Tibial nerve (tissue), 4 donors: ENCODE measurements at places on chromosomes 12 and 14.

DNA sequence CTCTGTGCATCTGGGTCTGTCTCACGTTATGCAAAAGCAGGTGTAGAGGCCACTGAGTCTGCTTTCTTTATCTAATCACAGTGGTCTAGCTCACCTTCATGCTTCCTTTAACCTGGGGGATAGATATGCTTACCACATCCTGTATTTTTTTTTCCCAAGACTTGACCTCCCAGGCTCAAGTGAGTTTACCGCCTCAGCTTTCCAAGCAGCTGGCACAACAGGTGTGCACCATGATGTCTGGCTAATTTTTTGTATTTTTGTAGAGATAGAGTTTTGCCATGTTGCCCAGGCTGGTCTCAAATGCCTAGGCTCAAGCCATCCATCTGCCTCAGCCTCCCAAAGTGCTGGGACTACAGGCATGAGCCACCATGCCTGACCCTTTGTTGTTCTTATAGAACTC is 236.0 kb downstream of the ATP23 start:
- H3K4me3 ChIP-seq = no peak overlapping the region
- no peak overlapping the region for H3K27ac ChIP-seq
- no peak for DNase-seq
- no peaks in the 10 kb centered on the region for H3K27me3 ChIP-seq

GRCh38 chr14:51276605-51277004 is 36.6 kb downstream of the TMX1 start:
- no peak for DNase-seq
- no peaks in the 10 kb centered on the region for H3K27me3 ChIP-seq
- H3K27ac ChIP-seq = no peak overlapping the region

- no peaks in the 10 kb centered on the region for H3K4me1 ChIP-seq
- no peak for DNase-seq
- H3K4me3 ChIP-seq = no peak overlapping the region
- no peaks in the 10 kb centered on the region for H3K36me3 ChIP-seq
- H3K27ac ChIP-seq = no peak overlapping the region
Observed at GRCh38 chr12:107929436-107929835, 154.9 kb downstream of the ASCL4 start.

- DNase-seq = no peak
- H3K27ac ChIP-seq = no peak overlapping the region
- peak overlapping the region; percentile 34 for H3K4me3 ChIP-seq
- H3K36me3 ChIP-seq = no peaks in the 10 kb centered on the region
- H3K27me3 ChIP-seq = peaks cover 33% of the 10 kb centered on the region
Observed at GRCh38 chr12:107903341-107904061, 129.0 kb downstream of the ASCL4 start.

- peak overlapping the region; percentile 77 for H3K27ac ChIP-seq
- H3K27me3 ChIP-seq = no peaks in the 10 kb centered on the region
- peaks cover 54% of the 10 kb centered on the region for H3K4me1 ChIP-seq
- no peak for DNase-seq
- no peaks in the 10 kb centered on the region for H3K36me3 ChIP-seq
Observed at GRCh38 chr14:69610874-69611171, 573 bp upstream of the SUSD6 start.

DNA sequence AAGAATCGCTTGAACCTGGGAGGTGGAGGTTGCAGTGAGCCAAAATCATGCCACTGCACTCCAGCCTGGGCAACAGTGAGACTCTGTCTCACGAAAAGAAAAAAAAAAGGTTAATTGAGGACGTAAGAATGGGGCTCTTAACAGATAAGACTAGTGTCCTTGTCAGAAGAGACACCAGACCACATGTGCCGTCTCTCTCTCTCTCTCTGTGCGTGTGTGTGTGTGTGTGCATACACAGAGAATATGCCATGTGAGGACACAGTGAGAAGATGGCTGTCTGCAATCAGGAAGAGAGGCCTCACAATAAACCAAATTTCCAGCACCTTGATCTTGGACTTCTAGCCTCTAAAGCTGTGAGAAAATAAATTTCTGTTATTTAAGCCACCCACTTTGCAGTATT is 11.7 kb upstream of the ERC1 start:
- H3K27ac ChIP-seq = no peak overlapping the region
- peaks cover 16% of the 10 kb centered on the region for H3K36me3 ChIP-seq
- no peaks in the 10 kb centered on the region for H3K27me3 ChIP-seq

DNA sequence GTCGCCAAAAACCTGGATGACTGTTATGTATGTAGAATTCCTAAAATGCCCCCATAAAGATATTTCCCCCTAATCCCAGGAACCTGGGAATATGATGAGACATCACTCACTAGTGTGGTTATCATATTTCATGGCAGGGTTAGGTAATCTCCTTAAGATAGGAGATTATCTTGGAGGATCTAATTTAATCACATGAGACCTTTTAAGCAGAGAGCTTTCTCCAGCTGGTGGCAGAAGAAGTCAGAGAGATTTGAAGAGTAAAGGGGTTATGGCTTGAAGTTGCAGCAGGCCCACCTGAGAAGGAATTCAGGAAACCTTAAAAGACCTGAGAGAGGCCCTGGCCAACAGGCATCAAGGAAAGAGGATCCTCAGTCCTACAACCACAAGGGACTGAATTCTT is 53.6 kb downstream of the DYRK2 start:
- H3K27ac ChIP-seq = no peak overlapping the region
- DNase-seq = no peak
- no peaks in the 10 kb centered on the region for H3K27me3 ChIP-seq
- H3K4me1 ChIP-seq = peaks cover 37% of the 10 kb centered on the region

DNA sequence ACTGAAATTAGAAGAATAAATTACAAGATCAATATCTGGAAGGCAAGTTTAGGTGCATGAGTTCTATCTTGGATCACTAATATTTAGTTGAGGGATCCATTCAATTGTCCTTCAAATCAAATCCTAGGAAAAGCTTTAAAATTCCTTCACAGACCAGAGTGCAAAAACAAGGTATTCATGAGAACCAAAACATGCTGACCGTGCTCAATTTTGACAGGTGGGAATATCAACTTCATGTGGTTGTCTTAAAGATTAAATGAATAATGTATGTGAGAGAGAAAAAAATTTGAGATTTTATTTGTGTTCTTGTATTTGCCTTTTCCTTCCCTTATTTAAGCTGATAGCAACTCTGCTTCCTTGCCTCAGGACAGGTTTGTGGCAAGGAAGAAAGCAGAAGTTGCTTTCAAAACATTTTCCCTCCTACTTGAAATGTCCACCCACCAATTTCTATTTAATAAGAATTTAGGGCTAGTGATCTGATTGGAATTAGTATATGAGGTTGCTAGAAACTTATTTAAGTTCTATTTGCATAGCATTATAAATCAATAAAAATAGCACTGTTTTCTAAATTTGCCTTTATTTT is 4.9 kb upstream of the PPP1R12A start:
- DNase-seq = no peak
- no peak overlapping the region for H3K4me3 ChIP-seq
- H3K4me1 ChIP-seq = peaks cover 17% of the 10 kb centered on the region
- no peaks in the 10 kb centered on the region for H3K27me3 ChIP-seq
- H3K36me3 ChIP-seq = no peaks in the 10 kb centered on the region
- H3K27ac ChIP-seq = no peak overlapping the region

- H3K27me3 ChIP-seq = no peaks in the 10 kb centered on the region
- DNase-seq = no peak
- H3K27ac ChIP-seq = no peak overlapping the region
Observed at GRCh38 chr14:58697930-58698642, 60.3 kb downstream of the DACT1 start.

- H3K4me1 ChIP-seq = no peaks in the 10 kb centered on the region
- H3K27me3 ChIP-seq = no peaks in the 10 kb centered on the region
- no peak overlapping the region for H3K27ac ChIP-seq
- peak; percentile 30 for DNase-seq
Observed at GRCh38 chr12:130127532-130127911, 34.7 kb upstream of the FZD10 start.

DNA sequence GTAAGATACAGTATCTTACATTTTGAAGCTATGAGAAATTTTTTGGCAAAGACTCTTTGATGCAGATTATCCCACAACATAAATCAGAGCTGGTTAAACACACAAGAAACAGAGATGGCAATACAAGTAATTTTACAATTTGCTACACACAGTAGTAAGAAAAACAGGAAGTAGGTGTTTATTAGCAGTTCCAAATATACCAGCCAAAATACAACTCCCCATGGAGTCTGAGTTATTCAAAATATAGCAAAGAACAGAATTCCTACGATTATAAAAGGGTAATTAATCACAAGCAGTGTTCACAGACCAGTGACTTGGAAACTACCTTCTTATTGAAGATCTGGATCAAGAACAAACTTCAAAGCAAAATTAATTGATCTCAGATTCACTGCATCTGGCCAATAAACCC is 83.9 kb downstream of the BMP4 start:
- H3K4me3 ChIP-seq = no peak overlapping the region
- H3K4me1 ChIP-seq = no peaks in the 10 kb centered on the region
- no peak for DNase-seq
- no peaks in the 10 kb centered on the region for H3K36me3 ChIP-seq

DNA sequence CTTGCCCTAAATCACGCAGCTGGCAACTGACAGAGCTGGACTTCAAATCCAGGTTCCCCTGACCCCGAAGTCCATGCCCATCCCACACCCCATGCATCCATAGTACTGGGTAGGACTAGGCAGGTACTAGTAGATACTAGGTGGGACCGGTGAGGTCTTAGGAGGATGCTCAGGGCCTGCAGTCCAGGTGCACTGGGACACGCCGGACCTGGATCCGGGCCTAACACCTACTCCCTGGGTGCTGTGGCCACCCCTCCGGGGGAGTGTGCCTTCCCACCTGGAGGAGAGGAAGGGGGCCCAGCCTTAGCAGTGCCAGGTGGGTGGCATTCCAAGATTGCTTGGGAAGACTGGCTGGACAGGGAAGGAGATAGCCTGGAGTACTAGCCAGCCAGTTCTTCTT is 64.8 kb downstream of the CACNA1C start:
- H3K36me3 ChIP-seq = no peaks in the 10 kb centered on the region

DNA sequence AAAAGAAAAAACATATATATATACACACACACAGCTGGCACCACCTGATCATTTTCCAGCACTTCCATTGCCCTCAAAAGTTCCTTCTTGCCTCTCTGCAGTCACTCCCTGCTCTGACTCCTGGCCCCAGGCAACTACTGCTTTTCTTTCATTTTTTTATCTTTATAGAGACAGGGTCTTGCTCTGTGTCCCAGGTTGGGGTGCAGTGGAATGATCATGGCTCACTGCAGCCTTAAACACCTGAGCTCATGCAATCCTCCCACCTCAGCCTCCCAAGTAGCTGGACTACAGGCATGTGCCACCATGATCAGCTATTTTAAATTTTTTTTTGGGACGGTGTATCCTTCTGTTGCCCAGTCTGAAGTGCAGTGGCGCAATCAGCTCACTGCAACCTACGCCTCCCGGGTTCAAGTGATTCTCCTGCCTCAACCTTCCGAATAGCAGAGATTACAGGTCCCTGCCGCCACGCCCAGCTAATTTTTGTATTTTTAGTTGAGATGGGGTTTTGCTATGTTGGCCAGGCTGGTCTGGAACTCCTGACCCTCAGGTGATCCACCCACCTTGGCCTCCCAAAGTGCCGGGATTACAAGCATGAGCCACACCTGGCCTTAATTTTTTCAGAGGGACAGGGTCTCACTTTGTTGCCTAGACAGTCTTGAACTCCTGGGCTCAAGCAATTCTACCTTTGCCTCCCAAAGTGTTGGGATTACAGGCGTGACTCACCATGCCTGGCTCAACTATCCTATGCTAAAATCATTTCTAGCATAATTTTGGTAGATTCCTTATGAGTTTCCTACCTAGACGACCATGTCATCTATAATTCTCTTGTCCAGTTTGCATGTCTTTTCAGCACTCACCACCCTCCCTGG is 7.8 kb downstream of the HSP90AA1 start:
- H3K27me3 ChIP-seq = no peaks in the 10 kb centered on the region
- no peak overlapping the region for H3K4me3 ChIP-seq
- peaks cover 27% of the 10 kb centered on the region for H3K36me3 ChIP-seq
- no peak for DNase-seq
- no peak overlapping the region for H3K27ac ChIP-seq

GRCh38 chr12:57614178-57614947 is 3.1 kb downstream of the ARHGEF25 start:
- no peak overlapping the region for H3K27ac ChIP-seq
- H3K36me3 ChIP-seq = peaks cover 43% of the 10 kb centered on the region
- H3K4me3 ChIP-seq = no peak overlapping the region
- DNase-seq = no peak

DNA sequence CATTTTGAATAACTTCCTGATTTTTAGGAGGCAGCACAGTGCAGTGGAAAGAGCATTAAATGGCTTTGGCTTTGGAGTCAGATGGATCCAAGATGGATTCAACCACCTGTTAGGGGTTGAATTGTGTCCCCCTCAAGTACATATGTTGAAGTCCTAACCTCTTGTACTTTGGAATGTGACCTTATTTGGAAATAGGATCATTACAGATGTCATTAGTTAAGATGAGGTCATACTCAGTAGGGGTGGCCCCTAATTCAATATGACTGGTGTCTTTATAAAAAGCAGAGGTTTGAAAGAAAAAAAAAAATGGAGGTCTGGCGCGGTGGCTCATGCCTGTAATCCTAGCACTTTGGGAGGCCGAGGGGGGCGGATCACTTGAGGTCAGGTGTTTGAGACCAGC is 18.8 kb downstream of the ATP5MC2 start:
- H3K4me1 ChIP-seq = peaks cover 22% of the 10 kb centered on the region
- no peak overlapping the region for H3K27ac ChIP-seq
- H3K4me3 ChIP-seq = no peak overlapping the region
- no peaks in the 10 kb centered on the region for H3K27me3 ChIP-seq

DNA sequence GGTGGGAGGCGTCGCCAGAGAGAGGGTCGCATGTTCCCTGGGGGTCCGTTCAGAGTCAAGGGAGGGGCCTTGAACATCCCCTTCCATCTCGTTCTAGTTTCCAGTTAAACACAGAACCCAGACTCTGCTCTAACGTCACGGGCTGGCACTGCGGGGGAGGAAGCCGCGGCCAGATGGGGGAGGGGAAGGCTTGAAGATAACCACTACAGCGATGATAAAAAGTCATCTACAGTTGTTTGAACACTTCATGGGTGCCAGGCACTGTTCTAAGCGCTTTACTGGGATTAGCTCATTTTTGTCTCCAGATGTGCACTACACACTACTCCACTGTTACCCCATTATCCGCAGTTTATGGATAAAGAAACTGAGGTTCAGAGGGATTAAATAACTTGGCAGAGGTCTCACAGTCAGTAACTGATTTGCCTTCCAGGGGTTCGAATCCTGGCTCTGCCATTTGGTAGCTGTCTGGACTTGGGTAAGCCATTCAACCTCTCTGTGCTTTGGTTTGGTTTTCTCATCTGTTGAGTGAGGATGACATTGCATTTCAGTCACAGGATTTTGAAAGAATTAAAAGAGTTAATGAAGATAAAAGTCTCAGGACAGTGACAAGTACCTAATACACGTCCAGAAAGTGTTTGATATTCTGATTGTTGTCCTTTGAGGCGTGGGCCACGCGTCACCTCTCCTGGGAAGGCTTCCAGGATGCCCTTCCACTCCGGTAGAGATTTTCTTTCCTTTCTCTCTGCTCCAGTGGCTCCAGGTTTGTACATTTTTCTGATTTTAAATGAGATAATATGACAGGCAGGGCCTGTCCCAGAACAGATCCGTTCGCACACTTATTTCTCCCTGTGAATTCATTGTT is 798 bp upstream of the RASAL1 start:
- no peak overlapping the region for H3K4me3 ChIP-seq
- peaks cover 35% of the 10 kb centered on the region for H3K27me3 ChIP-seq
- H3K4me1 ChIP-seq = no peaks in the 10 kb centered on the region
- DNase-seq = no peak
- H3K36me3 ChIP-seq = no peaks in the 10 kb centered on the region
- no peak overlapping the region for H3K27ac ChIP-seq
